Activated CD4-positive, alpha-beta T cell treated with anti-CD3 and anti-CD28 coated beads, Interleukin-2, amount 50 U/mL, for 24 hours (primary cell): ENCODE measurements at places on chromosomes 2 and 18.

DNA sequence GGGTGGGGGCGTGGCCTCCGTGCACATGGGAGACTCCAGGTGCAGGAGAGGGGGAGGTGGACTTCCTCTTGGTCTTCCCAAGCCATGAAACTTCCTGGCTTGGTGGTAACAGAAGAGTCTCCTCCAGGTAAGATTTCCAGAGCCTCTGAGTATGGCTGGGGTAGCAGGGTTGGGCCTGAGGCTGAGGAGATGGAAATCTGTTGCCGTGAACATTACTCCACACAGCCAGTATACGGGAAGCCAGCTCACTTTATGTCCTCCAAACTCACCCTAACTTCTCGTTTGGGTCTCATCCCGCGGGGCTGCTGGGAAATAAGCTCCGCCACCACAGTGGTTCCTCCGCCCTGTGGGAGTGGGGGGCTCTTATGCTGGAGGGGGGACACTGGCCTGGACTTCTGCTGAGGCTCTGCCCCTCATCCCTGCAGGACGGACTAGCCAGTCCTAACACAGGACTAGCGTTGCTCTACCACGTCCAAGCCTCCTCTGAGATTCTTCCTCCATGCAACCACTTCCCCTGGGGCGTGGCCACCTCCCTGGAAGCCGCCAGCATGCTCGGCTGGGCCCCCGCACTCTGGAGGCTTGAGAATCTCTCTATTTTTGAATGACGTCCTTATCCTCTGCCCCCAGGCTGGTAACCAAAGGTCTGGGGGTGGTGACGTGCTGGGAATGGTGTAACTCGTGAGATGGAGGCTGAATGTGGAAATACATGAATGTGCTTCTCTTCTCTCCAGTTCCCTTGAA lies 777 bp upstream of the RAB17 start:
- no peak for DNase-seq

DNA sequence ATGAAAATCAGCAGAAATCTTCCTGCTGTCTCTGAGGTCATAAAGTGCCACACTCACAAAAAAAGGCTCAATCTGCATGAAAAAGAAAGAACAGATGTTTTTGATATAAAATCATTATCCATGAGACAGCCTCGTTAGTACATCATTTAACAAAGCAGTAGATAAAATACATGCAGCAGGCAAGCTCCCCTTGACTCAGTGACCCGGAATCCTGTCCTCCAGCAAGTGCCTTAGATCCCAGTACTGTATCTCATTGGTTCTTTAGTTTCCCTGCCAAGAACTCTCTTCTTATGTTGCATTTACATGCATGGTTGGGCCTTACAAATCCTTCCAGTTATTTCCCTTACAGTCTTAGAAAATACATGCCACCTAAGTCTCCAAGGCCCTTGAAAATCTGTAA lies 148.9 kb upstream of the CCDC195 start:
- DNase-seq, result no peak

DNA sequence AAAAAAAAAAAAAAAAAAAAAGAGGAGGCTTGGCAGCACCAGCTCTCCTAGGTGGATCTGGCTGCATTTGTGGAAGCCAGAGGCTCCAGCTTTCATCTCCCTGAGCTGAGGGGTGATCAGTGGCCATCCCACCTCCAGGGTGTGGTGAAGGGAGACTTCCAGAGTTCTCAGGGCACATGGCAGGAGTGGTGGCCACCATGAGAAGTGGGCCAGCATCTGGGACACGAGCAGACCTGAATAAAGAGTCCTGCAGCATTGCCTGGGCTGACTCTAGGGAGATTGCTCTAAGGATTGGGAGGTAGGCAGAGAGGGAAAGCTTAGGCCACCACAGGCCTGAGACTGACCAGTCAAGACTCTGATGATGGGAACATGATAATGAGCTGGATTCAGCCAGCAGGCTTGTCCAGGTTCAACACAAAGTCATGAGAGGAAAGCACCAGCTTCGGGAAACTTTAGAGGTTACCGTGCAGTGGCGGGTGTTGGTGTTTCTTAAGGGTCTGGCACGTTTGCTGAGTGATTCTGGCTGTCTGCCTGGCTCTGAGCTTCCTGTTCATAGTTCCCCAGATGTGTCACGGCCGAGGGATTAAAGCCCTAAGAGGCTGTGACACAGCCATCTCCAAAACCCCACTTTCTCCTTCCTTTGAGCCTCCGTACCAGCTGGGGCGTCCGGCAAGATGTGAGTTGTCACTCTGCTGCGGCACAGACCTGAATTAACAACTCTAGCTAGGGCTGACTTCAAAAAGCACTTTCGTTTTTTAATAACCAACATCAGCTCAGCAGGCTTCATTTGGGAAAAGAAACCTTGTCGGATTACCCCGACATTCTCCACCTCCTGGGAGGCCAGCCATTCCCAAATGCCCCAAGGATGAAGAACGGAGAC lies 38.3 kb upstream of the IL1R1 start:
- DNase-seq, result peak; percentile 82

DNA sequence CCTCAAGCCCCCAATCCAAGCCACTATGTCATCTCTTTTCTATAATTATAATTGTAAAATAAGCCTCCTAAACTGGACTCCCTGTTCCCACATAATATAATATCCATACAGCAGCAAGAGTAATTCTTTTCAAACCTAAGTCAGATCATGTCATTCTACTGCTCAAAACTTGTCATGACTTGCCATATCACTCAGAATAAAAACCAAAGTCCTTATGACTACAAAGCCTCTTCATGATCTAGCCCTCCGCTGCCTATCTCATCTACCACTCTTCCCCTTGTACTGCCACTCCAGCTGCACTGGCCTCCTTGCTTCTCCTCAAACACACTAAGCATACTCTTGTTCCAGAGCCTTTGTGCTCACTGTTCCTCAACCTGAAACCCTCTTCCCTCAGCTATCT lies 69.9 kb downstream of the MEMO1 start:
- no peak for DNase-seq

- no peak for DNase-seq
Observed at GRCh38 chr2:231761735-231762134, 19.3 kb downstream of the PDE6D start.

- DNase-seq, result no peak
Observed at GRCh38 chr2:37189452-37190153, 1.1 kb upstream of the SULT6B1 start.

DNA sequence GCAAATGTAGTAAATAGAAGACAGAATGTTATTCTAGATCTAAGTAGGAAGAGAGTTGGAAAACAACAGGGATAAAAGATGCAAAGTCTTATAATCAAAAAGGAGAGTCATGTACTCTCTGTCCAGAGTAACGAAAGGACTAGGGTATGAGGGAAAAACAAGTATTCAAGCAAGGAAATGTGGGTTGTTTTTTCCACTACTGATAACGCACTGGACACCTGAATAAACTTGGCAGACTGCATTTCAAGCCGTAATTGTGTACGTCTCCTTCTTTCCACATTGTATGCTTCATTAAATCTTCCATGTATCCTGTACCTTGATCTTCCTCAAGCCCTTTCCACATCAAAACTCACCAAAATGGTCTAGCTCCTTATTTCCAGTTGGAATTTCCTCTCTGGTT lies 420.6 kb downstream of the ZEB2 start:
- no peak for DNase-seq

DNA sequence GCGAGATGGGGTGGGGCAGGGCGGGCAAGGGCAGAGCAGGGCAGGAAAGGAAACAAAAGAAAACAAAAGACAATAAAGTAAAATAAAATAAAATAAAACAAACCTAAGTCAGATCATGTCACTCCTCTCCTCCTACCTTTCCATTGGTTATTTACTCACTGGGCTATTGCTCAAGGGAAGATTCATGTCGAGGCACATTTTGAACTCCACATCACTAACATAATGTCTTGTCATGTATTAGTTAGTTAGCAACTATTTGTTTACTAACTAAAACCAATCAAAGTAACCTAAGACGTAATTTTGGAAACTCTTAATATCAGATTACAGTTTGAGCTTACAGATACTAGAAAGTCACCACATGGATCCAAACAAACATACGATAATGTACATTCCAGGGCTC lies 2.2 kb downstream of the C1D start:
- no peak for DNase-seq

GRCh38 chr2:18301421-18302139 lies 258.9 kb downstream of the RDH14 start:
- no peak for DNase-seq

DNA sequence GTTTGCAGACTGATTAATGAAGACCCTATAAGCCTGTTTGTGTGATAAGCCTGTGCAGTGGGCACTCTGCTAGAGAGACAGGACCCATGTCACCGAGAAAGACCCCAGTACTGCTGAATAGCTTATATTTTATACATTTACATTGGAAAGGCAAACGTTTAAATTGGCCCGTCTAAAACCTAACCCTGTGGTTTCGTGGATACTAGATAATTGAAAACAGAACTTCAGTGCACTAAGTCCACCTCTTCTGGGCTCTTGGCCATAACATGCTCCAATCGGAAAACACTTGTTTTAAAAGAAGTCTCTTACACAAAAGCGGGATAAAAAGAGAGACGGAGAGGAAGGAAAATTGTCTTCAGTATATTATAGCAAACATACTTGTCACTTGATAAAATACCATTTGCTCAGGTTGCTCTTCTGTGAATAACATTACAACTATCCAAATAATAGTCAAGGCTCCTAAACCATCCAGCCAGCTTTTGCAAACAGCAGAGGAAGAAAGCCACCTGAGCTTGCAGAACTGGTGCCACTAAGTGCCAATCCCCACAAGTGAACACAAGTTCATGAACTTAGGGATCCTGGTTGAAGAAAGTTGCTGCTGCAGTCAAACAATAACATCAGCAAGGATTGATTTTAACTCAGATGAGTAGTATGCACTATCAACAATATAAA lies 218.4 kb upstream of the FN1 start:
- DNase-seq, result no peak

- DNase-seq, result no peak
Observed at GRCh38 chr2:104163611-104164130, 690.2 kb upstream of the POU3F3 start.

DNA sequence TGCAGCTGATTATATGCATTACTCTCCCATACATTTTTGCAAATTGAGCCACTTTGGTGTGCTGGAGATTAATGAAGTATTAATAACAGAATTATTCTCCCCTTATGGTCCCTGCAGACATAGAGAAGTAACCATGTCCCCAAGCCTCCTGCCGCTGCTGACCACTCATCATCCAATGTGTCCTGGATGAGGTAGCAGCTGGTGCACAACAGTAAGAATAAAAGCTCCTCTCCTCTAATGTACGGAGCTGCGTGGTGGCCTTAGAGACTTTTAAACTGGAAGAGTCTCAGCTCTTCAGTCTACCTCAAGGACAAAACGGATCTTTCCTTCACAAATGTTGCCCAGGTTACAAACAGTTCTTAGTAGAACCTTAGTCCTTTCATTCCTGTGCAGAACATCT lies 37.7 kb downstream of the TPO start:
- no peak for DNase-seq

GRCh38 chr2:240420206-240421104 lies 15.0 kb upstream of the GPC1 start:
- no peak for DNase-seq

GRCh38 chr2:46347648-46348280 lies 50.6 kb downstream of the EPAS1 start:
- DNase-seq, result no peak

GRCh38 chr2:19745318-19746136 lies 156.3 kb downstream of the TTC32 start:
- no peak for DNase-seq

DNA sequence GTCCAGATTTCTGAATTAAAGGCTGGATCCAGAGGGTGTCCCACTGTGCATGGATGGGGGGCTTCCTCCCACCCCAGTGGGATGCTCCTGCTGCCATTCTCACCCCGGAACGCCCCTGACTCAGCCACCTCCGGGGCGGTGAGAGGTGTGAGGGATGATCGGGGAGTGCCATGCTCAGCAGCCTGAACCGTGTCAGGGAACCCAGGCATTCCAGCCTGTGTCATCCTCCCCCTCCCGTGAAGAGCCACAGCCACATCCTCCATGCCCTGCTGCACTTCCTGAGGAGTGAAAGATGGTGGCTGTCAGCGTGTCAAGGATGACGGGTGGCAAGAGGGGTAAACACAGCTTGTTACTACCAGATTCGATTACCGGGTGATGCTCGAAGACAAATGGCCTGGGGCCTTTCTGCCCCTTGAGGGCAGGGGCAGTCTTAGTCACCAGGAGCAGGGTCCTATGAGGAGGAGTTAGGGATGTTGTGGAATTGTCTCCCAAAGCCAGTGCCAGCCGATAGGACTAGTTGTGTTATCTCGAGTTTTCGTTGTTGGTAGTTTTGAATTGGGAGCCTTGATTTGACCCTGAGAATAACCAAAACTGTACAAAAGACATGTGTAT lies 80.8 kb downstream of the TCF7L1 start:
- DNase-seq, result no peak

DNA sequence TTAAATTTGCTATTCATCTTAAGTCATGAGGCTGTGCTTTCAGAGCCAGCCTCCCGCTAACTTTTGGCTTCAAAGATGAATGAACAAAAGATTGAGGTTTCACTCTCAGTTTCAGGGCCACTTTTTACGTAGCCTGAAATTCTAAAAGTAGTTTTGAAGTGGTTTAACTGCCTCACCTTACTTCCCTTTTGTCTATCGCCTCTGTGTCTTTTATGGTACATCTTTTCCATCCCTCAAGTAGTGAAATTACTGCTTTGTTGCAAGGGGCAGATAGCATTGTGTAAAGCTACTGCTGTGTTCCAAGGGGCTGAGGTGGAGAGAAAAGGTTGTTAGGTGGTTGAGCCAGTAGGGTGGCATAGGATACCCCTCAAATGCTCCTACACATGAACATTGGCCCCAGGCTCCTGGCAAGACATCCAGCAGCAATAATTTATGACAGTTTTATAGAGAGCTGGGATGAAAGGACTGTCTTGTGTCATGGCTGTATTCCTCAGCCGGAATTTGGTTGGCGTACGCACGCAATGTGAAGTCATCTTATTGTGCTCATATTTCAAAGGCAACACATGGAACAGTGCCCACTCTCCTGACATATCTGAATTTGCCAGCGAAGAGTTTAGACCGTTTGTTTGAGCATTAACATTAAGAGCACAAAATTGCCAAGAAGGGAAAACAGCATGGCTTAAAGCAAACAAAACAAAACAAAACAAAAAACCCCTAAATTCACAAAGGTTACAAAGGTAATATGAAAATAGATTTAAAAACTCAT lies 32.2 kb downstream of the QPCT start:
- peak; percentile 47 for DNase-seq

- DNase-seq, result no peak
Observed at GRCh38 chr2:150599889-150600288, 112.4 kb upstream of the RND3 start.

GRCh38 chr2:97797355-97797754 lies 84.0 kb downstream of the ZAP70 start:
- no peak for DNase-seq

DNA sequence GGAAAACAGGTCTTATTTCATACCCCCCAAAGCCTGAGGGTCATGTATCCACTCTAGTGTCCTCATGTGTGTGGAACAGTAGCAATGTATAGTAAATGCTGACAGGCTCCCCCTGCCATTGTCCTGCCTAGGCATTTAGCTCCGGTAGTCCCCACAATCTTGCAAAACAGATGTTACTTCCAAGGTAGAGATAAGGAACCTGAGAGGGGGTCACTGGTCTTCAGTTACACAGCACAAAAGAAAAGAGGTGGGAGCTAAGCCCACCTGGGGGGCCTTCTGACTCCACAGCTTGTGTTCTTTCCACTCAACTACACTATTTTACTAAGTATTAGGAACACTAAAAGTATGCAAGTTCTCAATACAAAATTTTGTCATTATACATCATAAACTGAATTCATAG lies 17.4 kb upstream of the FECH start:
- no peak for DNase-seq

GRCh38 chr2:25951071-25951547 lies 31.2 kb downstream of the KIF3C start:
- DNase-seq, result peak; percentile 58

GRCh38 chr2:54239427-54239826 lies 16.6 kb downstream of the TSPYL6 start:
- no peak for DNase-seq

GRCh38 chr2:8531481-8531880 lies 150.4 kb upstream of the ID2 start:
- no peak for DNase-seq
